ENCODE measurements at places on chromosomes 4 and X.

DNA sequence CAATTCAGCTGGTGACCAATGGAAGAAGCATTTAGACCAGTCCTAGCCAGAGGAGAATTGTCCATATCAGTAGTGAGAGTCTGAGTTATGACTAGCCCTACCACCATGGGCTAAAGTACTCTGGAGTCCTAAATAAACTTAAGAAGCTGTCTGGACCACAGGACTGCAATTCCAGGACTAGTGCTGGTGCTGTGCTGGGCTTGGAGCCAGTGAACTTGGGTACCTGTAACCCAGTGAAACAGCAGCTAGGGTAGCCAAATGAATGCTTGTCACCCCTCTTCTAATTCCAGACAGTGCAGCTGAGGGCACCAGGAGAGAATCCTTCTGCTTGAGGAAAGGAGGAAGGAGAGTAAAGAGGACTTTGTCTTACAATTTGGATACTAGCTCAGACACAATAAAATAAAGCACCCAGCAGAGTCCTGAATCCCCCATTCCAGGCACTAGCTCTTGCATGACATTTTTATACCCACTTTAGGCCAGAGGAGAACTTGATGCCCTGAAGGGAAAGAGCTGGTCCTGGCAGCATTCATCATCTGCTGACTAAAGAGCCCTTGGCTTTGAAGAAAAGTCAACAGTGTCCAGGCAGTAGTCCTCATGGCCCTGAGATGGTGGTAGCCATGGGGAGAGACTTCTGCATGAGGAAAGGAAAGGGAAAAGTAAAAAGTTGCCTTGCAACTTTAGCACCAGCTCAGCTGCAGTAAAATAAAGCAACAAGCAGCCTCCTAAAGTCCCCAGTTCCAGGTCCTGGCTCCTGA lies 2675.7 kb downstream of the PCDH7 start:
- DNase-seq: no peak

GRCh38 chr4:27873596-27873995 lies 1013.0 kb downstream of the STIM2 start:
- no peak for DNase-seq

DNA sequence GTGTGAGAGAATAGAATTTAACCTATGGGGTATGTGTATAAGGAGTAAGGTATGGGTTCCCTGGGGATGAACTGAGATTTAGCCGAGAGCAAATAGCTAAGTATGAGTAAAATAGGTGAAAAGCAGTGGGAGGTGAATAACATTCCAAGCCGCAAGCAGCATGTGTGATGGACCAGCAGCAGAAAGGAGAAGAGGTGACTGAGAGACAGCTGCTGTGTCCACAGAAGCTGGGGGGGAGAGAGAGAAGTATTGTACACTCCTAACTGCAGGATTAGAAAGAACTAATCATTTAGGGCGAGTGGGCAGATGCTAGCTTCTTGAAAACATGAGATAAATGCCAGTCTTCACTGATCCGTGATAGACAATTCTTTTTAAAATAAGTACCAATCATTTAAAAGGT lies 296.0 kb downstream of the KLHL4 start:
- no peak for DNase-seq

- no peak for DNase-seq
These were observed 1.7 kb downstream of the CTBP1 start for GRCh38 chr4:1246901-1247863.

- no peak for DNase-seq
These were observed 940 bp upstream of the UTP3 start for GRCh38 chr4:70687392-70687791.

GRCh38 chr4:37978248-37978924 lies 18.2 kb downstream of the PTTG2 start:
- no peak for DNase-seq

DNA sequence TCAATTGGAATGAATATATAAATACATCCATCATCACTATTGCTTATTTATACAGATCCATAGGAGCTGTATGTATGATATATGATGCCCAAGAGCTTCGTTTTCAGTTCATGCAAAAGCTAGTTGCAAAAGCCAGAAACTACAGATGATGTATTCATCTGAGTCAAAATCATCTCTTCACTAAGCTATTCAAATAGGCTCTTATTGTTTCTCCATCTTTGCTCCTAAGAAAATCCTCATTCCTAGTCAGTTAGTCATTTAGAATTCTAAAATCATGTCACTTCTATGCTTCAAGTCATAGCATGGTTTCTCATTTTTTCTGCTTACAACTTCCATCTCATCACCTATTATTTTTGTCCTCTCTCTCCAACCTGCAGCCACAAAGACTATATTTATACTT lies 300.1 kb upstream of the TRAM1L1 start:
- DNase-seq: no peak

DNA sequence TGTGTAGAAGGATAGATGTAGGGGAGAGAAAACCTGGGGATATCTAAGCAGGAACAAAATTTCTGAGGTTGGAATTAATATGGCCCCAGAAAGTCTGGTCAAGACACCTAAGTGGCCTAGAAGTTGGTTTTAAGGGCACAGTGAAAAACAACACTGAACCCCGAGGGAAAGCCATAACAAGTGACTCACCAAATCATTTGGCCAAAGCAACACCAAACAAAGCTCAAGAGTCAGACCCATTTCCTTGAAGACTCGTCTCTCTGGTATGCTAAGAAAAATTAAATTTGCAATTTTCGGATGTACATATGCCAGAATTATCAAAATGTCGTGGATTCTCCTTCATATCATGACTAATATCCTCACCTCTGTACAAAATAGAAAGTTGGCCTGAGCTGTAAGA lies 162.9 kb downstream of the SMIM20 start:
- no peak for DNase-seq

GRCh38 chrX:82711457-82711856 lies 796.6 kb upstream of the POU3F4 start:
- no peak for DNase-seq

DNA sequence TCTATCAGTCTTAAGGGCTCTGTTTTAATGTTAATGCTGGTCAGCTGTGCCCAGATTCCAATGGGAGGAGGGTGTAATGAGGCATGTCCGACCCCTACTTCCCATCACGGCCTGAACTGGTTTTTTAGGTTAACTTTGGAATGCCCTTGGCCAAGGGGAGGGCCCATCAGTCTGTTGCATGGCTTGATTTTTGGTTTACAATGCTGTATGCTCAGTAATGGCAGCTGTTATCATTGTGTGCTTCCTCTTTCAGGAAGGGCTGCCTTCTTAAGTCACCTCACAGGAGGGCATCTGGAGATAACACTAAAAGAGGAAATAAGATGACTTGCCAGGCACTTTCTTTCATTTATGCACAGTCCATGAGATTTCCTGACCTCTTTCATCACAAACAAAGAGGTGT lies 36.3 kb downstream of the ATXN3L start:
- DNase-seq: no peak

DNA sequence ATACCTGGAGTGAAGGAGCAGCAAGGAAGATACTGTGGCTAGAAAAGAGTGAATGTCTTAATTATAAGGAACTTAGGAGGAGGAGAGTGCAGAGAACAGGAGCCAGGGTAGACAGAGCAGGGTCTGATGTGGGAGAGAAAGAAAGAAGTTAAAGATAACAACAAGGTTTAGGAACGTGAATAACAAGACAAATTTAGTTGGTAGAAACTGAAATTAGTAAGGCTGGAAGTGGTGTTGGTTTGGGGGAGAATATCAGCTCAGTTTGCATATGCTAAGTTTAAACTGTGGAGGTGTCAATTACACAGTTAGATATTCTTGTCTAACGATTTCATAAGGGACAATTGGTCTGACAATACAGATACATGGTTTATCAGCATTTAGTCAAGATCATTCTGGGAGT lies 1123.7 kb upstream of the PABPC4L start:
- no peak for DNase-seq

DNA sequence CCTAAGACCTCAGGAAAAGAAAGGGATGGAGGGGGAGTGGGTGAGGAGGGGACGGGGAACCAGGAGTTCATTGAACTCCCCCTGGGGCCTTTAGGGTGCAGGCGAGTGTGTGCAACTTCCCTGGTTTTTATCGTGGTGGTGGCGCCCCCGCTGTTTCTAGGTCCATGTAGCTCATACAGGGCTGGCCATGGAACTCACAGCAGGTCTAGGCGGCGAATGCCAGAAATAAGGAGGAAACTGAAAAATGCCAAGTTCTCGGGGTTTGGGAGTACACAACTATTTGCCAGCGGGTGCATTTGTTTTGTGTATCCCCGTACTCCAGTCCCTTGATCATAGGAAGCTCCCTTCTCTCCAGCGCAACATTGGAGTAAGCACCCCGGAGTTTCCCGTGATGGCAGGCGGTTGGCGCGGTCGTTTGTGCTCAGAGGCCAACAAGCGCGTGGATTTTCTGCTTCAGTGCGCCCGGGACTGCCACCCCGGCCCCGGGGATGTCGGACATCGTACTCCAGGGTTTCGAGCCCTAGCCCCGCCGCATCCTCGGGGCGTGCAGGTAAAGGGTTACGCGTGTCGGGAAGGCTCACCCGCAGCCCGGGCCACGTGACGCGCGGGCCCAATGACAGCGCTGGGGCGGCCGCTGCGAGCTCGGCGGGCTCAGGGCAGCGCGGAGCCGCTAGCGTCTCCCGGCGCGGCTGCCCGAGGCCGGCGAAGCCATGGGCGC lies 208.9 kb downstream of the NWD2 start:
- DNase-seq: no peak

DNA sequence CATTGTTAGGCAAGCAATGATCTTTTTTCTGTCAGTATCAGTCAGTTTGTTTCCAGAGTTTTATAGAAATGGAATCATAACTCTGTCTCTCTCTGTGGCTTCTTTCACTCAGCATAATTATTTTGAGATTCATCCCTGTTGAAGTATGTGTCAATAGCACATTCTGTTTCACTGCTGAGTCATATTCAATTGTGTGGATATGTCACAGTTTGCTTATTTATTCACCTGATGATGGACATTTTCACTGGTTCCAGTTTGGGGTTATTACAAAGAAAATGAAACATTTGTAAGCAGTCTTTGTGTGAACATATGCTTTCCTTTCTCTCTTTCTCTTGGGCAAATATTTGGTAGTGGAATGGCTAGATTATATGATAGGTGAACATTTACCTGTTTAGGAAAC lies 10.2 kb upstream of the ZNF718 start:
- DNase-seq: no peak

GRCh38 chrX:37383313-37383712 lies 34.1 kb downstream of the PRRG1 start:
- no peak for DNase-seq

GRCh38 chr4:153229545-153229944 lies 25.3 kb downstream of the TRIM2 start:
- DNase-seq: no peak

DNA sequence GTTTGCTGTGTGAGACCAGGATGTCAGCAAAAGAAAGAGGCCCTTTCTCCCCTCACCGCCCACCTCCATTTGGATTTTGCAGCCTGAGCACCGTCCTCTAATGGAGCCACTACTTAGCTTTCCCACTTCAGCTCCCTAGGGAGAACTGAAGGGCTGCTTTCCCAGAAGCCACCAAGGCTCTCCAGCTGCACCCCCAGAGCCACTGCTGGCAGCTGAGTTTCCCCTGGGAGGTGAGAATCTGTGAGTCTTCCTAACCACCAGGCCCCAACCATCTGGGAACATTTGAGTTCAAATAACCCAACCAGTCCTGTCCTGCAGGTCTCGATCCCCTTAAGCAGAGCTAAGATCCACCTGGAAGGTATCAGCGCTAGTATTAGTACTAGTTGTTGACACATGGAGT lies 173.1 kb upstream of the USP9X start:
- DNase-seq: no peak

DNA sequence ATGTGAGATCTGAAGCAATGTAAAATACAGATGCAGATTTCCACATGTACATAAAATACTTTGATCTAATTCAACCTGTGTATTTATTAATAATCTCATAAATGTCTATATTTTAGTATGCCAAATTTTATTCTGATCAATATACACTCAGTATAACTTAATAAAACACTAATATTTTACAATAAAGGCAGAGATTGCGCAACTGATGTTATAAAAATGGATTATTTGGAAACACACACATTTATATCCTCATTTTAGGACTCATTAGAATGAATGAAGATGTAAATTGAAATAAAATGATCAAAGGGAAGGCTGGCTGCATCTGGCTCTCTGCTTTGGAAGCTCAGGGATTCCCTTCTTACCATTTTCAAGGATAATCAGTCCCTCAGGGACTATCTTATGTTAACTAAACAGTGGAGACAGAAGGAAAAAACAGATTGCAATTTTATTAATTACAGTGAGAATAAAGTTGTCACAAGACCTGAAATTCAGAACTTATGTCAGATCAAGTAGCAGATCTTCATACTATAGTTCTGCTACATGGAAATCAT lies 900.9 kb upstream of the EPHA5 start:
- no peak for DNase-seq

DNA sequence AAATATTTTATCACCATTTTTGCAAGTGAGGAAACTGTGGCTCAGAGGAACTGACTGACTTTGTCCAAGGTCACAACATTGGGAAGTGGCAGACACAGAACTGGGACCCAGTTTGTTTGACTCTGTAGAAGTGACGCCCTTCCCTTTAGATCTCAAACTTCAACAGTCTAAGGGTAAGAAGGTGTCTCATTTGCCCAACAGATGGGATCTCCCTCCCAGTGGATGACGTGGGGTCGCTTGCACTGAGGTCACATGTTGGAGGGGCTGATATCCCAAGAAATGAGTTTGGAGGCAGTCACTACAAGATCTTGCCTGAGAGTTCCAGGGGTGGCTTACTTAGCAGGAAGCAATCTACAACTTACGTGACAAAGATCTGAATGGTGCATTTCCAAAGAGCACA lies 172.5 kb upstream of the GPC4 start:
- DNase-seq: no peak

DNA sequence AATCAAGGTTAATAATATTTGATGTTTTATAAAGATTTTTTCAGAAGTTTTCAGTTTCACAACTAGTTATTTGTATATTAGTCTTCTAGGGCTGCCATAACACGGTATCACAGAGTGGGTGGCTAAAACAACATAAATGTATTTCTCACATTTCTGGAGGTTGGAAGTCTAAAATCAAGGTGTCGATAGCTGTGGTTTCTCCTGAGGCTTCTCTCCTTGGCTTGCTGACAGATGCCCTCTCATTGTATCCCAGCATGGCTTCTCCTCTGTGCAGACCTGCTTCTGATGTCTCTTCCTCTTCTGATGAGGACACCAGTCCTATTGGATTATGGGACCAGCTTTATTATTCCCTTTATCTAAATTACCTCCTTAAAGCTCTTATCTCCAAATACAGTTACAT lies 1456.6 kb downstream of the STIM2 start:
- DNase-seq: no peak

DNA sequence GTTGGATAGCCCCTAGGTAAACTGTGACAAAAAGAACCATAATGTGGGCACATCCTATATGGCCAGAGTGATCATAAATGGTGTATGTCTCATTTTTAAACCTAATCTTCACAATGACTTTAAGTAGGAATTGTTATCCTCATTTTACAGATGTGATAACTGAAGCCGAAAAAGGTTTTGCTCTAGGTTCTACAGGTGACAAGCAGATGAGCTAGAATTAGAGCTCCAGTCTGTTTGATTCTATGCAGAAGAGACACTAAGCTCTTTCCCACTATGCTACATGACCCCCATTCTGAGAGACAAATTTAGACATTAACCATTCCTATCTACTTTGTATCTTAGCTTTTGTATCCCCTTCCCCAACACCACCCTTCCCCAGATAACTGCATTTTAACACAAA lies 2.0 kb downstream of the AREG start:
- no peak for DNase-seq

- DNase-seq: no peak
These were observed 7.5 kb downstream of the DAPP1 start for GRCh38 chr4:99824070-99824599.
